Fibroblast of the aortic adventitia (primary cell): ENCODE measurements at places on chromosomes 1 and 21. TPM values are rescaled to one million over a fixed set of nuclear protein-coding genes. Genes with fewer than 3 reads are reported as not detected.

The DBT gene
- total RNA-seq = 7.7 and 10.8 TPM in 2 replicates

The C8B gene
- total RNA-seq = not detected in 2 replicates

The GBP6 gene
- total RNA-seq = not detected in 2 replicates

The RASSF5 gene
- 4.1 and 6.6 TPM in 2 replicates for total RNA-seq

The OR10Z1 gene
- total RNA-seq = not detected in 2 replicates

The ID3 gene
- 51.8 and 673 TPM in 2 replicates for total RNA-seq

The PTAFR gene
- total RNA-seq = under 0.01 and 0.65 TPM in 2 replicates

The LCE1F gene
- total RNA-seq = not detected in 2 replicates

The MMEL1 gene
- not detected in 2 replicates for total RNA-seq

The CHRM3 gene
- total RNA-seq = 0.09 TPM in 1 of 2 replicates, not detected in the other

The EFNA1 gene
- 0.16 and 0.54 TPM in 2 replicates for total RNA-seq

The KCND3 gene
- 0.09 and 5.2 TPM in 2 replicates for total RNA-seq

The CFAP107 gene
- not detected in 2 replicates for total RNA-seq

The NTMT2 gene
- not detected in 2 replicates for total RNA-seq

The IL12RB2 gene
- total RNA-seq = not detected in 2 replicates

The TDRD5 gene
- not detected in 2 replicates for total RNA-seq

The RFX5 gene
- 27.1 and 32.8 TPM in 2 replicates for total RNA-seq

The ADAM30 gene
- not detected in 2 replicates for total RNA-seq

The OPRD1 gene
- total RNA-seq = not detected in 2 replicates

The AUNIP gene
- 4.8 TPM in 1 of 2 replicates, not detected in the other for total RNA-seq
